HT1080 (cell line): ENCODE measurements at places on chromosomes 6 and 20. TPM values are rescaled to one million over a fixed set of nuclear protein-coding genes. Genes with fewer than 3 reads are reported as not detected.

HLA-A gene
- 84.8 and 89.9 TPM in 2 replicates for total RNA-seq

SDCBP2 gene
- total RNA-seq: 0.67 and 1.1 TPM in 2 replicates

TP53TG5 gene
- total RNA-seq: not detected in 2 replicates

GPLD1 gene
- 0.13 and 0.17 TPM in 2 replicates for total RNA-seq

TMX4 gene
- 12.4 and 13.8 TPM in 2 replicates for total RNA-seq

OLIG3 gene
- not detected in 2 replicates for total RNA-seq

CYP39A1 gene
- 0.03 TPM in 2 replicates for total RNA-seq

SLC17A3 gene
- total RNA-seq: not detected in 2 replicates

QKI gene
- total RNA-seq: 98.5 and 125 TPM in 2 replicates

ERGIC3 gene
- total RNA-seq: 167 and 169 TPM in 2 replicates

NECAB3 gene
- 22.8 and 25.1 TPM in 2 replicates for total RNA-seq

MLN gene
- not detected in 2 replicates for total RNA-seq

KCNQ2 gene
- total RNA-seq: under 0.01 and 0.23 TPM in 2 replicates

TRIM31 gene
- total RNA-seq: 0.03 TPM in 1 of 2 replicates, not detected in the other

HLA-G gene
- total RNA-seq: not detected in 2 replicates

MYLK2 gene
- total RNA-seq: 0.70 and 1.0 TPM in 2 replicates

BCAS4 gene
- 24.6 and 27.1 TPM in 2 replicates for total RNA-seq

LY6G6F gene
- total RNA-seq: not detected in 2 replicates

PTCRA gene
- not detected in 2 replicates for total RNA-seq

CNKSR3 gene
- 6.7 and 7.2 TPM in 2 replicates for total RNA-seq

DOK5 gene
- 0.31 TPM in 1 of 2 replicates, not detected in the other for total RNA-seq

PHACTR2 gene
- total RNA-seq: 32.2 and 38.5 TPM in 2 replicates

PPDPF gene
- total RNA-seq: 35.3 and 143 TPM in 2 replicates

OOEP gene
- not detected in 2 replicates for total RNA-seq

MANEA gene
- 8.4 and 11.5 TPM in 2 replicates for total RNA-seq

PPT2 gene
- 20.4 and 90.2 TPM in 2 replicates for total RNA-seq

PROKR2 gene
- total RNA-seq: not detected in 2 replicates

DEFB112 gene
- not detected in 2 replicates for total RNA-seq

GPX5 gene
- total RNA-seq: not detected in 2 replicates

PDRG1 gene
- 10.6 and 10.9 TPM in 2 replicates for total RNA-seq

PRELID3B gene
- 87.6 and 93.3 TPM in 2 replicates for total RNA-seq

TAGAP gene
- not detected in 2 replicates for total RNA-seq

METTL24 gene
- not detected in 2 replicates for total RNA-seq

AARS2 gene
- total RNA-seq: 17.4 and 20.2 TPM in 2 replicates

RWDD1 gene
- total RNA-seq: 50.5 and 51.4 TPM in 2 replicates

CYP24A1 gene
- total RNA-seq: 0.03 TPM in 1 of 2 replicates, not detected in the other

IL17A gene
- total RNA-seq: not detected in 2 replicates

CTAGE9 gene
- not detected in 2 replicates for total RNA-seq

SLC22A16 gene
- total RNA-seq: not detected in 2 replicates
